MCF 10A (cell line): ENCODE measurements at places on chromosomes 6 and 20.

DNA sequence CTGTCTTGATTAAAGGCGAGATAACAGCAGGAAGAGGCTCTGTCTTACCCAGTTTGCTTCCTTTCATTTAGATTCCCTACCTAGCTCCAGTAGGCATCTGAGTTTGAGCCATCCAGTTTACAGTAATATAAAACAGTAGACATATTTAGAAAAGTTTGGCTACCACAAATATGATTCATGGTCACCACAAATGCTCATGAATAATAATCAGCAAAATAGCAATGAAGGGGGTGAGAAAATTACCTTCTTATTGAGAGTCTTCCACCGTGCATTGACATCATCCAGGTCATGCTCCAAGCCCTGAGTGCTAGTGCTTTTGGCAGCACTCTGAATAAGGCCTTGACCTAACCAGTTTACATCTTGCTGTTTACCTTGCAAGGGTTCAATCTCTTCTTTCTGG is 106.2 kb downstream of the DST start:
- no peak for DNase-seq

- DNase-seq, result no peak
Observed at GRCh38 chr6:65436281-65436680, 270.7 kb downstream of the EYS start.

GRCh38 chr6:138289739-138290138 is 71.4 kb upstream of the PBOV1 start:
- no peak for DNase-seq

DNA sequence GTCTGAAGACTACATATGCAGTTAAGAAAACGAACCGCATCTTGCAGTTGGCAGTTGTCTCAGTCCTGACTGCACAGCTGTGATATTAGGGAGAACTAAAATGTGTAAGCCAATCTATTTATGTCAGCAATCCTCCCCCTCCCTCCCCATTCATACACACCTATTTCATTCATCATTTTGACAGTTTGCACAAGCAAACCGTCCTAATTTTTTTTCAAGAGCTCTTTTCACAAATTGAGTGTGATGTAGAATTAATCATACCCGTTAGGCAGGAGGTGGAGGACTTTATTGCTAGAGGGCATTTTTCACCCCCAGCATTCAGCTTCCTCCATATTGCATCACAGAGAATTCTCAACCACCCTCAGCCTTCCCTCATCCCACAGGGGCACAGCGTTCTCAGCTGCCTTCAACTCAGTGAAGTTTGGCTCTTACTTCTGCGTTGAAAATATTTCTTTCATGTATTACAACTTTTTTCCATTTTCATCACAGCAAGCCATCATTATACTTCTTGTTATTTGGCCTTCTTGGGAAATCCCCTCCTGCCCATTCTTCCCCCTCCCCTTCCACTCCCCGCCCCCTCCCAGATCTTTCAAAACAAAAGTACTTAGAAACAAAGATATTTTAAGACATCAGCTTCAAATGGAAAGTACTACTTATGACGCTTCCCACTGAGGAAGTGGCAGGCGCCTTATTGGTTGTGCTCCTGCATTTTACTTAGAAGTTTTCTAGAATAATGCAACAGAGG is 37.5 kb downstream of the NOX3 start:
- peak; percentile 73 for DNase-seq

DNA sequence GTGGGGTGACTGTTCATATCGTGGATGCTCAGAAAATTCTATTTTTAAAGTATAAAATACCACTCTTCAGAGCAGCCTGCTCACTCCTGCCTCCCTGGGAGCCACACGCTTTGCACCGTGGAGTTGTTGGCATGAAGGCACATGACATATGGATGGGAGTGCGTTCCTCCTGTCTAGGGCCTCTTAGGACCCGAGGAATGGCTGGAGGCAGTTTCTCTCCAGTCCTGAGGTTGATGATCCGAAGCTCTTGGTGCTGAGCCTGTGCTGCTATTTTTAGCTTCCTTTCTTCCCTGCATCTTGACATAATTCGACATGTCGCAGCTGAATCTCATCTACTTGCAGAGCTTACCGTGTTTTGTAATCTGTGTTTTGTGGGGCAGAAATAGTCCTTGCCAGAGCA is 73.9 kb downstream of the PHACTR3 start:
- no peak for DNase-seq

- no peak for DNase-seq
Observed at GRCh38 chr6:71512256-71512655, 223.6 kb downstream of the OGFRL1 start.

DNA sequence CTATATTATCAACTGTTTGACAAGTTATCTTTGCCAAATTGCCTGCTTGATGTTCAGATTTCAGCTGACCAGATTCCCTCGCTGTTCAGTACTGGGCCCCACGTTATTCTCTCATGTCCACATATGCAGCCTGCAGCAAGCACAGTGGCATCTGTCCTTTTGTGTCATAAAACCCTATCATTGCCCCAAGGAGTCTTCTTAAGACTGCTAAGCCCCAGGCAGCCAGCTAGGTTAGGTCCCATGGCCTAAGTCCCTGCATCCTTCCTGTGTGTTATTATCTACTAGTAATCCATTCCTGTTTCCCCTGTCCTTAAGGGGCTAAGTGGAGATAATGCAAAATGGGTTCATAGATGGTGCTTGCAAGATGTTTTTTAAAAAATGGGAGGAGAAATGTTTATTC is 7.2 kb downstream of the KDM1B start:
- DNase-seq, result no peak

GRCh38 chr6:169864148-169865020 is 113.0 kb downstream of the ERMARD start:
- peak; percentile 33 for DNase-seq

DNA sequence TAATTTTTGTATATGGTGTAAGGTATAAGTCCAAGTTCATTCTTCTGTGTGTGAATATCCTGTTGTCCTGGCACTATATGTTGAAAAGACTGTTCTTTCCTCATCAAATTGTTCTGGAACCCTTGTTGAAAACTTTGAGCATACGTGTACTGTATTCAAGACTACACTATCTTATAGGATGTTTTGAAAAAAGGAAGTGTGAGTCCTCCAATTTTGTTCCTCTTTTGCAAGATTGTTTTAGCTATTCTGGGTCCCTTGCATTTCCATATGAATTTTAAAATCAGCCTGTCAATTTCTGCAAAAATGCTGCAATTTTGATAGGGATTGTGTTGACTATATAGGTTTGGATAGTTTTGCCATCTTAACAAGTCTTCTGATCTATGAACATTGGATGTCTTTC is 195.2 kb downstream of the BACH2 start:
- no peak for DNase-seq

DNA sequence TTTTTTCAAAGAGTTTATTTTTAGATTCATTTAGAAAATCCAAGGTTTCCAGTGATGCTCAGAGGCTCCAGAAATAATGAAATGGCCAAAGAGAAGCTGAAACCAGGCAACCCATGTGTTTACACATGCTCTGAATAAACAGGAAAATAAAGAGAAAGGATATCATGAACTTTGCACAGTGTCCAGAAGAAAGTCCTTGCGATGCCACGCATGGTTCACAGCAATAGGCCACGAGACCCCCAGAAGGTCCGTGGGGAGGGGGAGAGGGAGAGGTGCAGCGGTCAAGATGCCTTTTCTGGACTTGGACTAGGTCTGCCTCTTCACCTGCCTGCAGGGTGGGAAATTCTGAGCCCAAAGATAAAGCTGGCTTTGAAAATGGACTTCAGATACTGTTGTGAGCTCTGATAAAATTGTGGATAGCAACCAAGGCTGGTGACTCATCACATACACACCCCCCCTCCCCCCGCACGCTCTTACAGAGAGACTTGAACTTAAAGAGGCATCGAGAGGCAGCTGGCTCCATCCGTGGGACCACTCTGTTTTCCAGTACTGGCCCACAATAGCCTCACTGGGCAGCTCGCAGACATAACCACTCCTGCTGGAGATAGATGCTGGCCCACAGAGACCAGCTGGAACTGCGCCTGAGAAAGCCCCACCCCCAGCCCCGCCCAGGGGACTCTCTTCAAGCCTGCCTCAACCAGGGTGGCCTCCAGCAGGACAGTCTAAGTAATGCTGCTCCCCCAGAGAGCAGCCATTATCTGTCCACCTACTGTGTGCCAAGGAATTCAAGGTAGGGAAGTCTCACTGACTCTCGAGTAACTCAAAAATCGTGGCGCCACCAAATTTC is 21.2 kb upstream of the NFATC2 start:
- DNase-seq, result peak; percentile 66

- DNase-seq, result no peak
Observed at GRCh38 chr6:25590986-25591385, 61.0 kb upstream of the SCGN start.

DNA sequence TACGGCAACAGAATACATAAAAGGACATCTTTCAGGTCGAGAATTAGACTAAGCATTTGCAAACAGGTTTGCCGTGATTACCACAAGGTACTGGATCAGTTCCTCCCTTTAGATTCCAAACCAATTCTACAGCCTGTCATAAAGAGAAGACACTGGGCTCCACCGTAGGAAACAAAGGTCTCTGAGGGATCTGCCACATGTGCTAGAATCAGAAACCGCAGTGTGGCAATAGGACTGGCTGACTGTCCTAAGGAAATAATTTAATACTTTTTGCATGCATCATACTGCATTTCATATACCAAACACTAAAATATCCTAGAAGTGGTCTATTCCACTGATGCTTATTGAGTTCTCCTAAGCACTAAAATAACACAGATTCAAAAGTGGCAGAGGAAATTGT is 59.2 kb downstream of the POPDC3 start:
- DNase-seq, result peak; percentile 5

GRCh38 chr6:142679907-142680700 is 264.9 kb downstream of the HIVEP2 start:
- DNase-seq, result no peak
